Naive thymus-derived CD8-positive, alpha-beta T cell (primary cell): ENCODE measurements at places on chromosomes 4 and X. TPM values are rescaled to one million over a fixed set of nuclear protein-coding genes. Genes with fewer than 3 reads are reported as not detected.

DNA sequence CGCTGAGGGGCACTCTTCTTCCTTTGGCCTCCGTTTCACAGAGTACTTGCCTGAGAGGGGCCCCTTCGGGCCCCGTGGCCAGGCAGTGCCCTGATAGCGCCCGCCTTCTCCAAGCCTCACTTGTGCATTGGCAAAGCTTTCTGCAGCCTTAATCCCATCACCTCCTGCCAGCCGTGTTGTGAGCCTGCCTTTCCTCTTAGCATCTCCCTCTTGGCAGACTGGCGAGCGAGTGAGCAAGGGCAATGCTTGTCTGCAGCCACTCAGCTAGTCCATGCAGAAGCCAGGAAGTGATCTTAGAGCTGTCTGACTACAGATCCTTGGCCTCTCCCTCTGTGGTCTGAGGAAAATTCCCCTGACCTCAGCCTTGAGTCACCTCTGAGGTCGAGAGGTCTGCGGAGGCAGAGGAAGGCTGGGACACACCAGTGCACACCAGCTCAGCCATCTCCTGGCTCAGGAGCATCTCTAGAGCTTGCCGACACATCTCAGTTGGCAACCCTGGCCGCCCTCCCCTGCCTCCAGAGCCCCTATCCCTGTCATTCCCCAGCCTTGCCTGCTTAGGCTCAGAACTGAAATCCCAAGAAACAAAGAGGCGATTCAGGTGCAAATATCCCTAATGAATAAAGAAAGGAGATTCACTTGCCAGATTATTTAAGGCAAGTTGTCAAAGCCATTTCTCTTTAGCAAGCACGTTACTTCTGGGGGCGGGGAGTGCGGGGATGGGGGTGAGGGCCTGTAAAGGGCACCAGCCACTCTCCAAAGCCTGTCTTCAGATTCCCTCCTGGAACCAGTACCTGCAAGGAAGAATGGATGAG lies 143.5 kb upstream of the MAMLD1 start:
- DNase-seq, result no peak

DNA sequence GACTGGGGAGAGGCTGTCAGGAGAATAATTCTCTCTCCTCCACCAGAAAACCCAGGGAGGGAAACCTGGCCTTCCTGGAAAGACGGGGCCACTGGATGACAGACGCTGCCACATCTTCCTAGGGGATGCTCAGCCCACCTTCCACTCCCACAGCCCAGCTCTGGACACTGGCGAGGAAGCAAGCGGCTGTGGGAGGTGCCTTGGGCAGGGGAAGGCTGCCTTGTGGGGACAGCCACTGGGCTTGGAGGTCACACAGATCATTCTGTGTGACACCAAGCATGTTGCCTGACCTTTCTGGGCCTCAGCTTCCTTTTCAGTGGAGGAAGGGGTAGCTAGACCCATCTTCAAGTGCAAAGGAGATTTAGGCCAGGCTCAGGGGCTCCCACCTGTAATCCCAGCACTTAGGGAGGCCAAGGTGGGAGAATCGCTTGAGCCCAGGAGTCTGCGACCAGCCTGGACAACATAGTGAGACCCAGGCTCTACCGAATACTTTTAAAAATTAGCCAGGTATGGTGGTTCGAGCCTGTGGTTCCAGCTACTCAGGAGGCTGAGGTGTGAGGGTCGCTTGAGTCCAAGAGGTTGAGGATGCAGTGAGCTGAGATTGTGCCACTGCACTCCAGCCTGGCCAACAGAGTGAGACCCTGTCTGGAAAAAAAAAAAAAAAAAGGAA lies 9.8 kb upstream of the MSX1 start:
- no peak for DNase-seq

DNA sequence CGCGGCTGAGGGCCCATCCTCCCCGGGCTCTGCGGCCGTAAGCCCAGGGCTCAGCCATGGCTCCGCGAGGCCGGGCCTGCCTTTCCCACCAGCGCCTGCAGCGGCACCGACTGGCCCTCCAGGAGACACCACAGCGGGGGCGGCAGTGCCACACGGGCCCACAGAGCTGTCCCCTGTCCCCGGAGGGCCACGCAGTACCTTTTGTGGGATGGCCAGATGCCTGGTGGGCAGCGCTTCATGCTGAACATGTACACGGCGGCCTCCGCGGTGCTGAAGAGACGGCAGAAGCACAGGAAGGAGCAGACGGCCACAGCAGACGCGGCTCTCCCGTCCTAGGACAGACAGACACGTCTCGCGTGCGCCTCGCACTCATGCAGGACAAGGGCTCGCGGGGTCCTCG lies 50.4 kb downstream of the GAK start:
- no peak for DNase-seq

- DNase-seq, result no peak
Measured at GRCh38 chrX:33014949-33015348, 196.4 kb downstream of the DMD start.

DNA sequence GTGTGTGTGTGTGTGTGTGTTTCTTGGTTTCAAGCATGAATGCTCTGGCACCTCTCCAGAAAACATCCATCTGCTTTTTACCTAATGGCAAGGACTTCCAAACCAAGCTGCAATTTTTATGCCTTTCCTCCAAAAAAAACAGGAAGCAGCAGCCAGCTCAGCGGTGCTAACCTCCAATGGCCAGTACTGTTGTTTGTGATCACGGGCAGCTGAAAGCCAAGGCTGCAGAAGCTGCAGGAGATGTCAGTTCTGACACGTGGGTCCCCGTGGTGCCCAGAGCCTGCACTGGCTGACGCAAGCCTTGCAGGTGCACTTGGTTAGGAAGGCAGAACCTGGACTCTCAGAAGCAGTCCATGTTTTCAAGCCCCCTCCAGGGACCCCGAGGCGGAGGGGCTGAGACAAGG lies 313.6 kb upstream of the DDX53 start:
- no peak for DNase-seq

The ZFP42 gene
- not detected for polyA plus RNA-seq

The AFF2 gene
- 0.13 TPM for polyA plus RNA-seq

GRCh38 chr4:77094496-77094895 lies 18.7 kb upstream of the CCNI start:
- no peak for DNase-seq

GRCh38 chrX:80667967-80668366 lies 141.7 kb downstream of the BRWD3 start:
- DNase-seq, result no peak

DNA sequence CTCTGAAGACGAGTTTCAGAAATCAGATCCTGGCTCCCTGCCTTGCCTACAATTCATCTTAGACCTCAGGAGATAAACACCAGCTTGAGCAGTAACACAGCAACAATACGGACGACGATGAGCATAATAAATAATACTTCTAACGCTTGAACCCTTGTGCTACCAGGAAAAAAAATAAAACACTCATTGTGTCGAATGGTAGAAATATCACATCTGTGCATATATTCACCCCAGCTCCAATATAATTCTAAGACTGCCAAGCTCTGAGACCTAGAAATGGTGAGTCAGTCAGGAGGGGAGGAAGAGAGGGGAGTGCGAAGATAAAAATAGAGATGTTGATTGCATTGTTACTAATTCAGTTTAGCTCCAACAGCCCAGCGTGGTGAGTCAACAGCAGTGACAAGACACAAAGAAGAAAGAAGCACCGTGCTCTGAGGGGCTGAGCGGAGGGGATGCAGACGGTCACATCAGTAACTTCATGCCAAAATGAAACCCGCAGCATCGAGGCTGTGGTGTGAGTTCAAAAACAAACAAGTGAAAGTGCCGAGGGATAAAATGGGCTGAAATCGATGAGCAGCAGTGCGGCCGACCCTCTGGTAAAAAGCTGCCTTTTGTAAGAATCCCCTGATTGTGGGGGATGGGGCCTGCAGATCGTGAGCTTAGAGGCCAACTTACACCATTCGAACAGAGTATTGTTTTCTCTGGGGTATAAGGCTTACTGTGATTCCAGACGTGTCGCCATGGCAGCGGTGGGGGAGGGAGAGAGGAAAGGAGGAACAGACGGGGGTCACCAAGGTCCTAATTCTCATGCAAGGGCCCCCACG lies 150.4 kb downstream of the MGST2 start:
- DNase-seq, result no peak

- peak; percentile 45 for DNase-seq
Measured at GRCh38 chrX:71618303-71618721, at the start of gene CXCR3. Gene CXCR3, minus strand, starts transcription at chrX:71618511. Its CDS starts 62 bp downstream, at chrX:71618449.

DNA sequence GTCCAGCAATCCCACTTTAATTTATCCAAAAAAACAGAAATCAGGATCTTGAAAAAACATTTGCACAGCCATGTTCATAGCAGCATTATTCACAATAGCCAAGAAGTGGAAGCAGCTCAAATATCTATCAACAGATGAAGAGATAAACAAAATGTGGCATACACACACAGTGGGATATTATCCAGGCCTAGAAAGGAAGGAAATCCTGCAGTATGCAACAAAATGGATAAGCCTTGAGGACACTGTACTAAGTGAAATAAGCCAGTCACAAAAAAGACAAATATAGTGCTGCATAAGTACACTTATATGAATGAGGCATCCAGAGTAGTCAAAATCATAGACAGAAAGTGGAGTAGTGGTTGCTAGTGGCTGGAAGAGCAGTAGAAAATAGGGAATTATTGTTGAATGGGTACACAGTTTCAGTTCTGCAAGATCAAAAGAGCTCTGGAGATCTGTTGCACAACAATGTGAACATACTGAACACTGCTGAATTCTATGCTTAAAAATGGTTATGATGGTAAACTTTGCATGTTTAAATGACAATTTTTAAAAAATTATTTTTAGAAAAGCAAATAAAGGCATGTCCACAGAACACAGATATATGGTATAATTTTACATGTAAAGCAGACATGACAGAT lies 25.6 kb downstream of the CHM start:
- DNase-seq, result no peak

- DNase-seq, result no peak
Measured at GRCh38 chrX:101682723-101683122, 23.1 kb upstream of the ARMCX2 start.

DNA sequence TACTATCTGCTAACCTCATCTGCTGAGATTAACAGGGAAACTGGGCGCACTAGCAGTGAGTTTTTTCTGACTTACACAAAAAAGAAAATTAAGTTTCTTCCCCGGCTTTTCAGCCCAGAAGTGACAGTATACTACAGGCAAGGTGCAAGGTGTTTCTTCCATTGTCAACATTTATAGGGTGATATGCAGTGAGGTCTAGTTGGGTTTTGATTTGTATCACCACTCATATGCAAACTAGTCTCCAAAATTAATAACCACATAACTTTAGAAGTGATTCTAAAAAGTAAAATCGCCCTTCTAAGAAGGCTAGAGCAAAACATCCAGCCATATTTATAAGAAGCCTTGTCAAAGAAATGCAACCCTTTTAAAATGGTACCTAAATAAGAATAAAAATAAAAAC lies 640.1 kb downstream of the ARAP2 start:
- DNase-seq, result no peak

DNA sequence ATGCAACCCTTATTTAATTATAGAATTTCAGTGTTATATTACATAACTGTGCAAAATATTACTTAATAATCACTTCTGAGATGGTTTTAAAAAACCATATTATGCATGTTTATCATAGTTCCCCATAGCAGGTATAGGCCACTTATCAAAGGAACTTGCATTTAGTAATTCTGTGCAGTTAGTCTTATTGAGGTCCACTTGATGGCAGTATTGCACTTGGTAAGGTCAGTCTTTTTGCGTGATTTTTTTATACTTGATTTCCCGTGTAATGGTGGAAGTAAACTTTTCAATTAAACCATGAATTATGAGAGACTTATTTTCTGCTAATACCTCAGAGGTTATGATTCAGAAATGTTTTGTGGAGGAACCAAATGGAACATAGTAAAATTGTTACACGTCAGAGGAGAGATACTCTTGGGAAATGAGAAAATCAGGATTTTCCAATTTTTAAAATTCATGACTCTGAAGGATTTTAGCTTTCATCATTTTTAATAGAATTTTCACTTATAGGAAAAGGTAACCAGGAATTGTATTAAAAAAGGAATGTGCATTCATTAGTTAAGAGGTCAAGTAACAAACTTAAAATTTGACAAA lies 230.0 kb downstream of the CCSER1 start:
- DNase-seq, result no peak

DNA sequence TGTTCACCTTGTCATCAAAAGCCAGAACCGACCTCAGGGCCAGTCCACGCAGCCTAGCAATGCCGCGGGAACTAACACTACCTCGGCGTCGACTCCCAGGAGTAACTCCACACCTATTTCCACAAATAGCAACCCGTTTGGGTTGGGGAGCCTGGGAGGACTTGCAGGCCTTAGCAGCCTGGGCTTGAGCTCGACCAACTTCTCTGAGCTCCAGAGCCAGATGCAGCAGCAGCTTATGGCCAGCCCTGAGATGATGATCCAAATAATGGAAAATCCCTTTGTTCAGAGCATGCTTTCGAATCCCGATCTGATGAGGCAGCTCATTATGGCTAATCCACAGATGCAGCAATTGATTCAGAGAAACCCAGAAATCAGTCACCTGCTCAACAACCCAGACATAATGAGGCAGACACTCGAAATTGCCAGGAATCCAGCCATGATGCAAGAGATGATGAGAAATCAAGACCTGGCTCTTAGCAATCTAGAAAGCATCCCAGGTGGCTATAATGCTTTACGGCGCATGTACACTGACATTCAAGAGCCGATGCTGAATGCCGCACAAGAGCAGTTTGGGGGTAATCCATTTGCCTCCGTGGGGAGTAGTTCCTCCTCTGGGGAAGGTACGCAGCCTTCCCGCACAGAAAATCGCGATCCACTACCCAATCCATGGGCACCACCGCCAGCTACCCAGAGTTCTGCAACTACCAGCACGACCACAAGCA lies 898 bp downstream of the UBQLN2 start:
- peak; percentile 32 for DNase-seq

The MOB1B gene
- 2.0 TPM for polyA plus RNA-seq

GRCh38 chr4:6008766-6009385 lies 9.4 kb downstream of the C4orf50 start:
- DNase-seq, result no peak

- DNase-seq, result peak; percentile 72
Measured at GRCh38 chr4:184983672-184984356, 34.5 kb upstream of the HELT start.

- no peak for DNase-seq
Measured at GRCh38 chrX:31092970-31093638, 21.3 kb upstream of the FTHL17 start.

GRCh38 chrX:80550722-80551121 lies 130.5 kb downstream of the TENT5D start:
- no peak for DNase-seq

- no peak for DNase-seq
Measured at GRCh38 chr4:107187091-107187490, 151.0 kb upstream of the DKK2 start.

DNA sequence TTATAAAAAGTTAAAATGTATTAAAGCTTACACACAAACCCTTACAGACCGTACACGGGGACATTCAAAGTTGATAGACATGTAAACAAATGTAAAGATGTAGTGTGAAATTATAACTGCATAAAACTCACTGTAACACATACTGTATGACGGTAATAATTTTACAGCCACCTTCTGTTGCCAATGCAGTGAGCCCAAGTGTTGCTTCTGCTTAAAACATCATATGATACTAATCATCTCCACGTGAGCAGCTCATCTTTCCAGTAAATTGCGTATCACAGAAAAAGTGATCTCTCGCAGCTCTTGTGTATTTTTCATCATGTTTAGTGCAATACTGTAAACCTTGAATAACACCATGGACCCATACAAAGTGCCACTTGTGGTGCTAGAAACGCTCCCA lies 233.2 kb downstream of the STK32B start:
- DNase-seq, result no peak
